NK-92 treated with Interleukin-12 subunit alpha and Interleukin-12 subunit beta, amount 100 ng/mL, for 24 hours (cell line): ENCODE measurements at places on chromosomes 2 and 18.

DNA sequence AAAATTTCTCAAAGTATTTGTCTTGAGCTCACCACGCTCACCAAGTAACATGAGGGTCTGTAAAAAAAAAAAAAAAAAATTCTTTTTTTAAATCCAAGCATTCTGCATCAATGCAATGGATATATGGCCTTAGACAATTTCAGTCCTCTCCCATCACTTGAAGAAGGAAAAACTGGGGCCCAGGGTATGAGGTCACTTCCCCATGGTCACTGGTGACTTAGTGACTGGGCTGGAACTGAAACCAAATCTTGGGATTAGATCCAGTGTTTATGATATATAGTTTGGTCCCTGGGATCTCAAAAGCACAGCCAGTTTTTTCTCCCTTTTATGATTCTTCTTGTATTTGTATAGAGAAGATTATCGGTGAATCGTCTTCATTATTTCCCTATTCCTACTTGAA lies 477.9 kb upstream of the TNP1 start:
- DNase-seq = no peak

GRCh38 chr2:202034249-202035088 lies 814 bp downstream of the FZD7 start:
- no peak for DNase-seq

GRCh38 chr2:172131713-172132555 lies 29.2 kb upstream of the DLX2 start:
- no peak for DNase-seq

- DNase-seq = no peak
These were observed 134.8 kb downstream of the GCA start for GRCh38 chr2:162478721-162479129.
